Heart right ventricle (tissue), 16 donors: ENCODE measurements at places on chromosomes 13 and 19. TPM values are rescaled to one million over a fixed set of nuclear protein-coding genes. Genes with fewer than 3 reads are reported as not detected.
A peak's percentile ranks its signal among the peaks of the same experiment; 100 is the strongest.

GRCh38 chr13:49351871-49352270 is 92.0 kb downstream of the CAB39L start:
- no peak for DNase-seq

- peak; percentile 87 for DNase-seq
These were observed 70.5 kb upstream of the ZNF420 start for GRCh38 chr19:37007587-37008220.

DNA sequence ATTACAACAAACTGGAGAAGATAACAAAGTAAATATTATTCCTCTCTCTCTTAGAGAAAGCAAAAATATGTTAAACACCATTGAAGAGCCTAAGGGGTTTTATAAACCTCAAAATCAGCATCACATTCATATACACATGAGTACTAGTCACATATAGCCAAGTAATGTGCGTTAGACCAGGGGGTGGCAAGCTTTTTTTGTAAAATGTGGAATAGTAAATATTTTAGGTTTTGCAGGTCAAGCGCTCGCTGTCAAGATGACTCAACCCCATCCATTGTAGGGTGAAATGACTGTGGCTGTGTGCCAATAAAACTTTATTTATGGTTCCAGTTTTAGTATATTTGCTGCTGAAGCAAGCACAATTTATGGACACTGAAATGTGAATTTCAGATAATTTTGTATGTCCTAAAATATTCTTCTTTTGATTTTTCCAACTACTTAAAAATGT is 21.7 kb downstream of the RFX2 start:
- DNase-seq = no peak

The TLE6 gene
- not detected for total RNA-seq

DNA sequence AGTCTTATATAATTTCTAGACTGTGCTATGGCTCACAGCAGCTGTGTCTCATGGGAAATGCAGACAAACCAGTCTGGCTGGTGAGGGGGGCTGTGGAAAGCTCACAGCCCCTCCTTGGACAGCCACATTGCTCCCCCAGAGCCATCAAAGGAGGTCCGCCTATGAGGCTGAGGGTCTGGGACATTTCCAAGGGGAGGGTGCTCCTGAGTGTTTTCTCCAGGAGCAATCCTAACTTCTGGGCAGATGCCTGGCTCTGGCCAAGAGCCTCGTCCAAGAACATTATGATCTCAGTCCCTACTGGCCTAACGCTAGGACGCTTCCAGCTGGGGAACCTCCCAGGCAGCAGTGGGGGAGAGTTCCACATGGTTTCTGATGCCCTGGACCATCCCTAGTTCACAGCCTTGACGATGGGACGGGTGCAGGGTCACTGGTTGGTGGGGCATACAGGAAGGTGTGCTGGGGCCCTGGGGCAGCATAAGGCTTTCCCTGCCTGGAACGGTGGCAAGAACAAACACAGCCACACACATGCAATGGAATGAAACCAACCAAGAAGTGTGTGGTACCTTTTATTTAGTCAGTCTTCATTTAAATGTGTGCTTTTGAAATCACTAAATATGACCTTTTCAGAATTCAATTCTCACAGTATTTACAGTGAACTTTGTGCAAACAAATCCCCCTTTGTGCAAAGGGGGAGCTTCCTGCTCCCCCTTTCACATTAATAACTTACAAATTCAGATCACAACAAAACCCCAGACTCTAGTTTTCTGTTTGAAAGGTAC is 60.6 kb downstream of the CDADC1 start:
- DNase-seq = peak; percentile 71

The KIR3DL2 gene
- not detected for total RNA-seq

DNA sequence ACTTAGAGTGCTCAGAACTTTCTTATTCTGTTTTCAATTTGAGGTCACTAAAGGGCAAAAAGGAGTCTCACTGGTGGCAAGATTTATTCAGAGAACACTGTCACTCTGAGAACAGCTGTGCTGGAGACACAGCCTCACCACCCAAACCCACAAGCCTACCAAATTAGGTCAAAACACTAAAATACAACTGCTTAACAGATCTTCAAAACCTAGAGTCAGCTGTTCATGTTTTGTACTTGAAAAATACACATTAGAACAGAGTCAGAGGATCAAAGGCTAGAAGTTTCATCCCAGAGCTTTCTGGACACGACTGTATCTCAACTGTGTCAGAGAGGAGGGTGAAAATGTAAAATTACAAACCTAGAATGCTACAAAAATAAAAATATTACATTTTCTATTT is 89.3 kb downstream of the MIPEP start:
- no peak for DNase-seq

DNA sequence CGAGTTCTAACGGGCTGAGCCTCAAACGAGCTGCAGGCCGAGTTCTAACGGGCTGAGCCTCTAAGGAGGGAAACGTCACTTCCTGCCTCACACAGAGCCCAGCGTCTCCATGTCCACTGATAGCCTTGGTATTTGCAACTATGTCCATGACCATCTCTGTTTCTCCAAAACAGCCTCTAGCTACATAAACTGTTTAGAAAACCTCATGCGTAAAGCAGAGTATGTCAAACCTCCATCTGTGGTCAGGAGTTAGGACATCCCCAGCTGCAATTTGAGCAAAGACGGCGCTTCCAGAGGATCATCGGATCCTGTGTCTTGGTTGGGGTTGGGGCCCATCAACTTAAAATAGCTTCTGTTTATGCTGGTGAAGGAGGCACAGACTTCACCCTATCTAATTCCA is 20.8 kb downstream of the RASA3 start:
- no peak for DNase-seq

The SPIB gene
- total RNA-seq = not detected

The RDH8 gene
- total RNA-seq = not detected

GRCh38 chr19:31114585-31114984 is 234.7 kb downstream of the TSHZ3 start:
- DNase-seq = no peak

- DNase-seq = no peak
These were observed 16.3 kb downstream of the TLE2 start for GRCh38 chr19:3012621-3013262.

- DNase-seq = no peak
These were observed 288.5 kb downstream of the NALCN start for GRCh38 chr13:101127741-101128353.
